Adrenal gland (tissue), 19 donors: ENCODE measurements at places on chromosomes 5 and 9. TPM values are rescaled to one million over a fixed set of nuclear protein-coding genes. Genes with fewer than 3 reads are reported as not detected.

- no peak overlapping the region for H3K27ac ChIP-seq
- no peaks in the 10 kb centered on the region for H3K27me3 ChIP-seq
- no peak overlapping the region for H3K4me3 ChIP-seq
- no peaks in the 10 kb centered on the region for H3K4me1 ChIP-seq
These were observed 42.7 kb upstream of the SRFBP1 start for GRCh38 chr5:121919046-121919445.

- H3K4me1 ChIP-seq = no peaks in the 10 kb centered on the region
- H3K27me3 ChIP-seq = no peaks in the 10 kb centered on the region
- H3K4me3 ChIP-seq = no peak overlapping the region
These were observed 240.2 kb downstream of the RFX3 start for GRCh38 chr9:3285365-3286161.

The GALT gene
- 101 TPM for total RNA-seq

The AK8 gene
- total RNA-seq = 0.79 TPM

The TRIP13 gene
- 4.2 TPM for total RNA-seq
